Stimulated activated naive CD4-positive, alpha-beta T cell treated with Interleukin-2 at 50 U/mL for 16 hours (primary cell): ENCODE measurements at places on chromosomes 5 and 9.

GRCh38 chr5:137594717-137595116, 95.6 kb upstream of the SPOCK1 start:
- no peak for DNase-seq

DNA sequence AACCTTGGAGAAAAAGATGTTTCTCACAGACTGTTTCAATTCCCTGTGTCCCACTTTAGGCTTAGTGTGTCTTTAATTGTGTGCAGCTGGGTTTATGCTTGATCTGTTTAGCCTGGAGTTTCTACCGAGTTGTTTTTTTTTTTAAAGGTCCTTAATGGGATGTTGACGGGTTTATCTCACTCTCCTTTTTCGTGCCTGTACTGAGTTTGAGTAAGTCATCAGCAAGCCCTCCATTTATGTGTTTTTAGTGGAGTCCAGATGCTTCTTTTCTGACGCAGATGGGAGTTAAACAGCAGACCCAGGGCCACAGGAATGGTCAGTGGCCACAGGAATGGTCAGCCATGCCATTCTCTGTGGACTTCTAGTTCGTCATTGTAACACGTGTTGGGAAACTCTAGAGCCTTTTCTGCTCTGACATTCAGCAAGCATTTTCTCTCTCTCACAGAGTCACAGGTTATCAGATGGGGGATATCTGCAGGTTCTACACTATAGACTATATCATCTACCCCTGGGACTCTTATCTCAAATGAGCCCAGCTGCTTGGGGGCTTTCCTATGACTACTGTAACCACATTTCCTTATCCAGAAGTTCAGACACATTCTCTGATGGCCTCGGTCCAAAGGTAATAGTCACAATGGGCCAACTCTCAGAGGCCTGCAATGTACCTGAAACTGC, 190.5 kb downstream of the TTLL11 start:
- DNase-seq, result no peak

DNA sequence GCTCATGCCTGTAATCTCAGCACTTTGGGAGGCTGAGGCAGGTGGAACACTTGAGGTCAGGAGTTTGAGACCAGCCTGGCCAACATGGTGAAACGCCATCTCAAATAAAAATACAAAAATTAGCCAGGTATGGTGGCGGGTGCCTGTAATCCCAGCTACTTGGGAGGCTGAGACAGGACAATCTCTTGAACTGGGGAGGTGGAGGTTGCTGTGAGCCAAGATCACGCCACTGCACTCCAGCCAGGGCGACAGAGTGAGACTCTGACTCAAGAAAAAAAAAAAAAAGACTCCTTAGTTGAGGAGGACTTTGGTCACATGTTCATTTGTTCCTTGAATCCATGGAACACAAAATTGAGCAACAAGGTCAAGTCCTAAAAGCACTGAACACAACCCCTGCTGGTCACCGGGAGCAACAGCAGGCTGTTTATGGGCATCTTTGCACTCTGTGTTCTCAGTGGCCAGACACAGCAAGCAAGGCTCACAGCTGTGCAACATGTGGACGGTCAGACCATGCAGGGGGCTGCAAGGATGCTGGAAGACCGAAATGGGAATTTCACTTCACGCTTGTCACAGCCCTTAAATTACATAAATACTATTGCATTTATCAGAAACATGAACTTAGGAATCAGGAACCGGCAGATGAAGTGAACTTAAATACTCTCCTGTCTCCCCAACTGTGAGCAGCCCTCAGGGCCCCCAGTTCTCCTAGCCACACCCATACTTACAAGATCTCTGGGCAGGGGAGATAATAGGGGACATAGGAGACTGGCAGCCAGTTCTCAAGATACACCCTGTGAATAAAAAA, 2.8 kb downstream of the GBGT1 start:
- DNase-seq, result peak; percentile 14

GRCh38 chr5:53311681-53312080, 168.7 kb upstream of the FST start:
- no peak for DNase-seq

DNA sequence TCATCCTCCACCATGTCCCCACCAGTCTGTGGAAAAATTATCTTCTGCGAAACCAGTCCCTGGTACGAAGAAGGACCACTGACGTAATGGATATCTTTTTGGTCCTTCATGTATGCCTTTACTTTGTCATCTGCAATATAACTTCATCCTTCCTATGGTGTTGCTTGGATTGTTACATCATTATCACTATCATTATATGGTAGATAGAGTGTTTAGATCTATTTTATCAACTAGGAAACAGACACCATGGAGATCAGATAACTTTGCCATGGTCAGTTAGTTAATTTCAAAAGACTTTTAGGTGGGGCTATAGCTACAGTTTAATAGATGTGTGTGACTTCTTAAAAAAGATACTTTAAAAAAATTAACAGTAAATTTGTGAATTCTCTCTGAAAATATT, 23.8 kb upstream of the CAMLG start:
- no peak for DNase-seq

- no peak for DNase-seq
Observed at GRCh38 chr5:165039748-165040147, 1534.3 kb downstream of the MAT2B start.

GRCh38 chr9:125475385-125475784, 213.8 kb downstream of the GAPVD1 start:
- no peak for DNase-seq

- no peak for DNase-seq
Observed at GRCh38 chr9:8555762-8556500, 756.4 kb upstream of the DMAC1 start.

DNA sequence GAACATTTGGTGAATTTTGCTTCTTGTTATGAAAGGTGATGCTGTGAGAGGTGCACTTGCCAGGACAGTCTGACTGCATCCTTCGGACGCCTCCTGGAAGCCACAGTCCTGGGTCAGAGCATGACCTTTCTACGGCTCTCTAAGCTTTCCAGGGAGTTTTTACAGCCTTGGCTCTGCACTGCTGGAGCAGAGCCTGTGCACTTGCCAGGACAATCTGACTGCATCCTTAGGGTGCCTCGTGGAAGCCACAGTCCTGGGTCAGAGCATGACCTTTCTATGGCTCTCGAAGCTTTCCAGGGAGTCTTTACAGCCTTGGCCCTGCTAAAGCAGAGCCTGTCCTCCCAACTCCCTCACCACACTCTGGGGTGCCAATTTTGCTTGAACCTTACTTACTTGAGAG, 49.6 kb downstream of the CCDC180 start:
- no peak for DNase-seq

GRCh38 chr5:1652873-1653697, 129.3 kb upstream of the LPCAT1 start:
- DNase-seq, result no peak

GRCh38 chr5:52603778-52604554, 183.8 kb upstream of the ITGA1 start:
- no peak for DNase-seq

GRCh38 chr9:117116084-117116483, 298.8 kb downstream of the ASTN2 start:
- no peak for DNase-seq

DNA sequence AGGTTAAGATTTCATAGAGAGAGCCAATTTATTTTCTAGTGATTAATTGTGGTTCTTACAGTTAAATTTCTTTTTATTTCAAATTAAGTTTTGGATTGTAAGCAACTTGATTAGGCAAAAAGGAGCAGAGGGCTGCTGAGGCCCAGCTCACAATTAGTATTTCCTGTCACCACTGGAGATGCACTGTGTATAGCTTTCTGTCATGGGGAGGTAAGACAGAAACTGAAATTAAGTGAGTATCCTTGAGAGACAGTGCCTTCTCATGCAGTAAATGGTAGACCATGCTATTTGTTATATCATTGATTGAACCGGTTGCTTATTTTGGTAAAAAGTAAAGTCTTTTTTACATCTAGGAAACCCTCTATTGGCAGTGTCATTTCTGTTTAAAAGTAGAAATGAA, 190.7 kb downstream of the CCDC171 start:
- DNase-seq, result no peak

DNA sequence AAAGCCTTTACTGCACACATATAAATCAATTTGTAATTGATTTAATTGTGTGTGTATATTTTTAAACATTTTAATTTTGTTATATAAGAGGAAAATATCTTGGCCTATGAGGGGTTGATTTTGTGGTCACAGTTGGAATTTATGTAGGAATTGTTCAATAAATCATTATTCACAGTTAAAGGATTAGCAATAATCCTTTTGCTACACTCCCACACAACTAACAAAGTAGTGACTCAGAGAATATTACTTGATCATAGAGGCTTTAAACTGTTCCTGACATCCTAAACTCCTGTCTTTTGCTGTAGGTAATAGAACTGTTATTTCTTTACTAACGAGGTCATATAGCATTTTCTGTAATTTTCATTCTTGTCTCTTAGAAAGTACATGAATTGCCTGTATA, 95.5 kb downstream of the ZCCHC7 start:
- no peak for DNase-seq

DNA sequence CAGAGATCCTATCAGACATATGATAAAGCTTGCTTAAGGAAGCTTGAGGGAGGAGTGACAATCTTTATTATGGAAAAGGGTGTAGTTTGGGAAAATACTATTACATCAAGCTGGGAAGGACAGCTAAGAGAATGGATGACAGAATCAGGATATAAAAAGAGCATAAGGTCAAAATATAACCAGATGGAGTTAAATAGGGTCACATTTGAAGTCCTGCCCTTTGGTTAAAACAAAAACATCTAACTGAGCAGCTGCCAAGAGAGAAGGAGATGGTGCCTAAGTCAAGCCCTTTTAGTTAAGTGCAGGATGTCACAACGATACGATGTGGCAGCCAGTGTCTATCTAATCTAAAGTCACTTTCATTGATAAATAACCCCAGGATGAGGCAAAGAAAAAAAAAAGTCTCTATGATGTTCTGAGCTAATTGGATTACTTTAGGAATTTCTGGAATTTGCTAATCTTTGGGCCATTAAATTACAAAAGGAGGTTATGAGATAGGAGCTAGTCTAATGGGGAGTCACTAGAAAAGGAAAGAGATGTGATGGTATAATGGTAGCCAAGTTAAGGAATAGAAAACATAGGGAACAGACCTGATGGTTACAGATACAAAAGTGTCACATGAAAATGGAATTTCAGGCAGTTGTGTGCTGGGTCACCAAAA, 365.2 kb downstream of the PDE4D start:
- DNase-seq, result no peak

DNA sequence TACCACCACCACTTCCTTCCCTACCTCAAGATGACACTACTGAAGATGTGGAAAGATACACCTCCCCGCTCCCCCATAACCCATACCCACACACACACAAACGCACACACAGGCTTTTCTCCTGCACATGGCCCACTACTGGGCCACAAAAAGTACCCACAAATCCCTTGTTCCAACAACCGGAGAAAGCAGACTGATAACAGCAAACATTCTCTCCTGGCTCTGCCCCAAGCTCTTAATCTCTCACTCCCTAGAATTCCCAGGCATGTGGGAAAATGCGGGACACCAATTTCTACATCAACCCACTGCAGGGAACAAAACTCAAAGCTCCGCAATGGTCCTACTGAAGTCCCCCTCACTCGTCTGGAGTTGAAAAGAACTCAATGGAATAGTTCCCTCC, 611.0 kb upstream of the KLF4 start:
- no peak for DNase-seq

DNA sequence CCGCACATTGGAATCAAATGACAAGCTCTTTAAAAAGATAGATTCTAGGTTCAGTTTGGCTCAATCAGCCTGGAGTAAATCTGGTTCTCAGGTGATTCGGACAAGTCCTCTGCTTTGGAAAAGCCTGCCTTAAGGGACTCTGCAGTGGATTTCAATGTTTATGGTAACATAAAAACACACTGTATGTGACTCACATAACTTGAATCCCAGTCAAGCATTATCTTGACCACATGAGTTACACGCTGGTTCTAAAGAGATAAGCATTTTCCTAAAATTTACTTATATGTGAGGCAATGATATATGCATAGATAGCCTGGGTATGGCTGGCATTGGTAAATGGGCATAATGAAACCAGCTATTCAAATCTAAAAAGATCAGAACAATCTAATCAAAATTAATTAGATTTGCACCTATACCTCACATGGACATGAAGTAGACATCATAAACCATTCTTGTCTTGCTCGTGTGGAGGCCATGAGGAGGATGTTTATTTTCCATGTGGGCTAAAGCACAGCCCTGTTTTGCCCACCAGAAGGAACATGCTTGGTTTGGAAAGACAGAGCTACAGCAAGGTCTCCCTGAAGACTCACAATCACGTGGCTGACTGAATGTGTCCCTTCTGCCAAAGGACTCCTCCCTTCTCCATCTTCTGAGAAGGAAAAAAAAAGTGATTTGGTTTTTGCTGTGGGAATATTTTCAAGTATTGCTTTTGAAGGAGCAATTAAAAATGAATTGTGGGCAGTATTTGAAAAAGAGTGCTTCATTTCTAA, 351.7 kb downstream of the DIRAS2 start:
- DNase-seq, result no peak

DNA sequence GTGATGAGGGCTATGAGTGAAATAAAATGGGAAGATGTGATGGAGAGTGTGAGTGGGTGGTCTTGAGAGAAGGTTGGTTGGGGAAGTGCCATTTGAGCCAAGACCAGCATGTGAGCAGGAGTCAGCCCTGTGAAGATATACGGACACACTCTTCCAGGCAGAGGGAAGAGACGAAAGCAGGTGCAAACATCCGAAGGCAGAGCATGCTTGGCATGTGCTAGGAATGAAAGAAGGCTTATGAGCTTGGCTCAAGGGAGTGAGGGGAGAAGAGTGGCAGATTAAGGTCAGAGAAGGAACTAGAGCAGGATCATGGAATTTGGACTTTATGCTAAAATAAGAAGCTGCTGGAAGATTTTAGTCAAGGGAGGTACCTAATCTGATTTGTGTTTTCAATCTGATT, 23.6 kb upstream of the CCDC112 start:
- DNase-seq, result no peak

DNA sequence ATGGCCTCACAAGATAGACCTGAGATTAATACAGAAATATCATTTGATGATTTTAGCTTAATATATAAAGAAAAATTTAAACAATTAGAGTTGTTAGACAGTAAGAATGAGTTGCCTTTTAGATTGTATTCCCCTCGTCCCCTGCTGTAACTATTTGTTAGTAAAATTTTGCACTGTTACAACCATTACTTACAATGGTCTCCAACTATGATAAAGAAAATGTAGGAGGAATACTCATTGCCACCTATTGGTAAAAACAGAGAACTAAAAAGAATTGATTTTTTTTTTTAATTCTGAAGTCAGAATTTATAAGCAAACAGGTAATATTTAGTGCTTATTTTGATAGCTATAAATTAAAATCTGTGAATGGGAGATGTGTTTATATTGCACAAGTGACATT, 937.6 kb downstream of the TLE4 start:
- no peak for DNase-seq
